ENCODE measurements at places on chromosomes 12 and 14. TPM values are rescaled to one million over a fixed set of nuclear protein-coding genes. Genes with fewer than 3 reads are reported as not detected.

DNA sequence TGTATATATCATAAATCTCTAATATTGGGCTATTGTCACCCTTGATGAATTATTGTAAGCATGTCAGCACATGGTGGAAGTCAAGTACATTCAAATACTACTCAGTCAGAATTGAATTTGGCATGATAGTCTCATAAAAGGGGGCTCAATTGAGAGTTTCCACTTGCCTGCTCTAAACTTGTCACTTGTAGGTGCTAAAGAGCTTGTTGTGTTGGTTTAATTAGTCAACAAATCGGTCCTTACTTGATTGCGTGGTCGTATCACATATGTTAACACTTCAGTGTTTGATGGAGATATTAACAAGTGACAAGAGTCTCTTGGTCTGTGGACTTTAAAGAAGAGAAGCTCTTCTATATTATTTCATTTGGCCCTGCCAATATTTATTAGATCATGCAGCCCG, 81.1 kb downstream of the NKX2-1 start:
- no peak for DNase-seq

- DNase-seq, result no peak
Observed at GRCh38 chr12:131390412-131391334, 320.2 kb upstream of the SFSWAP start.

GRCh38 chr12:84397263-84397662, 515.3 kb downstream of the SLC6A15 start:
- DNase-seq, result no peak

GRCh38 chr14:57378661-57379060, 11.7 kb upstream of the NAA30 start:
- no peak for DNase-seq

- no peak for DNase-seq
Observed at GRCh38 chr12:105485321-105485910, 154.9 kb downstream of the C12orf75 start.

GRCh38 chr14:67425608-67426007, 13.6 kb upstream of the PLEK2 start:
- DNase-seq, result no peak

- DNase-seq, result no peak
Observed at GRCh38 chr12:52274521-52275120, at the start of gene KRT86. TSS of gene KRT86 (plus strand) at chr12:52274645. CDS start at chr12:52301917, 27,272 bp downstream.

Gene RFX4
- not detected for total RNA-seq

Gene DNAH10
- total RNA-seq, result 0.17 TPM

Gene CDH24
- total RNA-seq, result 3.3 TPM
